ENCODE measurements at places on chromosomes 6 and 20.

- no peak for DNase-seq
Observed at GRCh38 chr20:3102575-3103368, 18.2 kb upstream of the AVP start.

- no peak for DNase-seq
Observed at GRCh38 chr6:68333442-68333841, 301.6 kb upstream of the ADGRB3 start.

DNA sequence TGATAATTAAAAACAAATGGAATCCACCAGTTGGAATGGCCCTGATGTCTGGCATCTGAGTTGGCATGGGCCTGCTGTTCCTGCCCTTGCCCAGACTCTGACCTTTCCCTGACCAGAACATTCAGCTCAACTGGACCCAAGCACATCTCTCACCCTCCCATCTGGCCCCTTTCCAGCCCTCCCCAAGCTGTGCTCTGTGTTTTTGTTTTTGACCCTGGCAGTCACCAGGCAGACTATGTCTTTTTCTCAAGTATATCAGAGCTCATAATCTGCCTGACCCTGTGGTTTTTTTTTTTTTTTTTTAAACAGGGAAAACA, 117.6 kb downstream of the TRDN start:
- no peak for DNase-seq

- no peak for DNase-seq
Observed at GRCh38 chr6:46719099-46719498, 16.1 kb downstream of the PLA2G7 start.

GRCh38 chr6:13288481-13288880, 39.9 kb downstream of the TBC1D7 start:
- no peak for DNase-seq

DNA sequence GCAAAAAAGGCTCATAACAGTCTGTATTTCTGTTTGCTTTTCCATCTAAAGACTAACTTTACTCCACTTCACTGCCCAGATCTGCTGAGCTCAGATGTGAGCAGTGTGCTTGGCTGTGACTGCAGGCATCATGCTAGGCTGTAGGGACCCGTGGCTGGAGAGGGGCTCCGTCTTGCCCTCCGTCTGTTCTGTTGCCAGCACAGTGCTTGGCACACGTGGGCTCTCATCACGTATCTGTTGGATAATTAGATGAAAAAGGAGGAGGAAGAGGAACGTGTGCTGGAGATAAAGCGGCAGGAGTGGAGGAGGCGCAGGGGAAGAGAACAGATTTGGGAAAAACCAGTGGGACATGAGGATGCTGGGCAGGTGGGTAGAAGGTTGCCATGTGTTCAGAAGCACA, 57.6 kb upstream of the IER3 start:
- DNase-seq: no peak

GRCh38 chr20:48683467-48684175, 144.2 kb downstream of the PREX1 start:
- DNase-seq: no peak

- DNase-seq: no peak
Observed at GRCh38 chr6:17269840-17270239, 11.3 kb upstream of the RBM24 start.

- DNase-seq: no peak
Observed at GRCh38 chr6:128400875-128401274, 119.5 kb downstream of the PTPRK start.

DNA sequence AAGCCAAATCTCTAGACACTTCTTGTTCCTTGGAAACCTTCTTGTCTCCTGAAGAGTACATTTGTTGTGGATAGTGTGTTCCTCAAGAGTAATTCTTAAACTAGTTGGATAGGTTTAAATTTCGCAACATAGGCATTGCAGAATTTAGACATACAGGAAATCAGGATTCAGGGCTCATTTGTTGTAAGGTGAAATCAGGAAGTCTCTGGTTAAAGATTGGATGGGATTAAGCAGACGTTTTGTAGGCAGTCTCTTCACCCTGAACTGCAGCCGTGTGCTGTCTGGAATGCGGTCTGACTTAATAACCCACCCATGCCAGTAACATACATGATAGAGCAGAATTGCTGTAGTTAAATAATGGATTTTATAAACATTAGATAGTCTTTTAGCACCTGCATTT, 21.7 kb downstream of the HIVEP1 start:
- no peak for DNase-seq

DNA sequence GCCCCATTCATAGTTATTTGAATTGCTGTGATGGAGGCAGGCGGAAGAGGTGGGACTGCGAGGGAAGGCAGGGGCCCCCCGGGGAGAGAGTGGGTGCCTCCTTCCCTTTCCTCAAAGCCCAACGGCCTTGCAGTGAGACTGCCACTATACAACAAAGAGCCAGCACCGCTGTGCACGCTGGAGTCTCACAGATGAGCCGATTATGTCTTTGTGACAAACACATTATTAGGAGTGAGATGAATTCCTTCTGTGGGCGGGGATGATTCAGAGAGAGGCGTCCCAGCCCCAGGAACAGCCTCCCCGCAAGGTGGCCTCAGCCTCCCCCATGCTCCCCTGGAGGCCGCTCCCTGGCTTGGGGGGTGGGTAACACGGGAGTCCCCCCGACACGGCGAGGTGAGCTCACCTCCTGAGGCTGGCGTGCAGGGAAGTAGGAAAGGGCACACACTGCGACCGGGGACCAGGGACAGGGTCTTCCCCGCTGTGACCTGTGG, 26.7 kb downstream of the NTSR1 start:
- no peak for DNase-seq

- DNase-seq: no peak
Observed at GRCh38 chr20:49880177-49880576, 35.2 kb downstream of the SPATA2 start.

- DNase-seq: no peak
Observed at GRCh38 chr6:77926198-77926751, 273.4 kb downstream of the MEI4 start.

DNA sequence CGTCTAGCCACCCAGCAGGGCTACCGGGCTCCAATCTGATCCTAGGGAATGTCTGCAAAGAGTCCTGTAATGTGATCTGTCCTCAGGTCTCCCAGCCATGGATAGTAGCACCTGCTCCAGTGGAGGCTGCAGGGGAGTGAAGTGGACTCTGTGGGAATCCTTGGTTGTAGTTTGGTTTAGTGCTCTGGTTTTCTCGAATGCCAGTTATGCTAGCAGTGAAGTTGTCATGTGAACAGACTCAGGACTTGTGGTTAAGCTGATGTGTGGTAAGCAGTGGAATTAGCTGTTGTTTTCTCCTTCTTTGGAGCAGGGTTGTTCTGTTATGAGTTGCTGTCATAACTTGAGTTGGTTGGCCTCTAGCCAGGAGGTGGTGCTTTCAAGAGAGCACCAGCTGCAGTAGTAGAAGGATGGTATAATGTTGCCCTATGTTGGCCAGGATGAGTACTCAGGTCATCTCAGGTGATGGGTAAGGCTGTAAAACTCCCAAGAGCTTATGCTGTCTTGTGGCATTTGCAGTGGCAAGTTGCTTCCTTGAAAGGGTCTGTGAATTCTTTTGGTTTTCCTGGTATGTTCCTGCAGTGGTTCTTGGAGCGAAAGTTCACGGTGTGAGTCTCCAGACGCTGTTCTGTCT, 390.2 kb downstream of the UTRN start:
- no peak for DNase-seq

DNA sequence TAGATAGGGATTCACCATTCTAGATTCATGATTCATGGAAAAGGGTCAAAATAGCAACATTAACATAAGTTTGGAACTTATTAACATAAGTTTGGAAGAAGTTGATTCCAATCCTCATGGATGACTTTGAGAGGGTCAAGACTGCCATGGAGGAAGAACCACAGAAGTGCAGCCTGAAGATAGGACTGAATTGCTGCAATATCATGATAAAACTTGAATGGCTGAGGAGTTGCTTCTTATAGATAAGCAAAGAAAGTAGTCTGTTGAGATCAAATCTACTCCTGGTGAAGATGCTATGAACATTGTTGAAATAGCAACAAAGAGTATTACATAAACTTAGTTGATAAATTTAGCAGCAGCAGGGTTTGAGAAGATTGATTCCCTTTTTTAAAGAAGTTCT, 62.2 kb downstream of the GMDS start:
- no peak for DNase-seq

DNA sequence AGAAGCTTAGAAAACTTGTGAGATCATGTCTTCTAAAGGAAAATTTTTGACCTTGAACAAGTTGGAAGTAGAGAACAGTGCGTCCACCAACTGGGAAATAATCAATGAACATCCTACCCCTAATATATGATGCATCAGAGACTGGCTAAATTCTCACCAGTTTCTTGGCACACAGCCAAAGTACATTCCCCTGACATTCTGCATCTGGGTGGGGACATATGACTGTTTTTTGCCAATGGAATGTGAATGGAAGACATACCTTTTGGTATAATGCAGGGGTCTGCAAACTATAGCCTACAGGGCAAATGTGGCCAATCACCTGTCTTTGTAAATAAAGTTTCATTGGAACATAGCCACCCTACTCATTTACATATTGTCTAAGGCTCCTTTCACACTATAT, 84.7 kb downstream of the HAO1 start:
- DNase-seq: no peak

DNA sequence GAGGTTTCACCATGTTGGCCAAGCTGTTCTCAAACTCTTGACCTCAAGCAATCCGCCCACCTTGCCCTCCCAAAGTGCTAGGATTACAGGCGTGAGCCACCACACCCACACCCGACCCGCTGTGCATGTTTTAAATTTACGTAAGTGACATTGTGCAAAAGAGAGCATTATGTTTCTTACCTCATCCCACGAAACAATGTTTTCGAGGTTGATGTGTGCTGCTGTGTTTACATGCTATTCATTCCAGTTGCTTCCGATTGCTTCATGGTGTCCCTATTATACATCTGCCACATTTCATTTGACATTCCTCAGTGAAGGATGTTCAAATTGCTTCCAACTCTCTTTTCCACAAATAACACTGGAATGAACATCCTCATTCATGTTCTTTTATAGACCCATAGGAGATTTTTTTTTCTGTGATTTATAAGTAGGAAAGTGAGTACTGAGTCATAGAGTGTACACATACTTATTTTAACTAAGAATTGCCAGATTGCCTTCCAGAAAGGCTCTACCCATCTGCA, 403.9 kb upstream of the JARID2 start:
- DNase-seq: no peak

GRCh38 chr6:148339766-148340165, 2.9 kb upstream of the SASH1 start:
- DNase-seq: no peak

DNA sequence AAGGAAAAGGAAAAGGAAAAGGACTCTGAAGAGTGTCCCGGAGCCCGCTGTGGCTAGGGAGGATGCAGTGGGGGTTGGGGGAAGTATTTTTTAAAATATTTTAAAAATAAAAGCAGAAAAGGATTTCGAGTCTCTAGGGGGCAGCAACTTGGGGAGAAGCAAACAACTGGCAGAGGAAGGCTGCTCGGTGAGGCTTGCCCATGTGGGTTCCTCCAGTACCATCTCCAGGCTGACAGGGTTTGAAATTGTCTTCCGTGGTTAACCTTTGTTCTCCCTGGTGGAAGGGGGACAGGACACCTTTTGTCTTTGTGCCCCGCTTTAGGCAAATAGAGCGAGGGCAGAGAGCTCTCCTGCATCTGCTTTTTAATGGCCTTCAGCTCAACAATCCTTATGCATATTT, 60.4 kb upstream of the SNX9 start:
- no peak for DNase-seq

DNA sequence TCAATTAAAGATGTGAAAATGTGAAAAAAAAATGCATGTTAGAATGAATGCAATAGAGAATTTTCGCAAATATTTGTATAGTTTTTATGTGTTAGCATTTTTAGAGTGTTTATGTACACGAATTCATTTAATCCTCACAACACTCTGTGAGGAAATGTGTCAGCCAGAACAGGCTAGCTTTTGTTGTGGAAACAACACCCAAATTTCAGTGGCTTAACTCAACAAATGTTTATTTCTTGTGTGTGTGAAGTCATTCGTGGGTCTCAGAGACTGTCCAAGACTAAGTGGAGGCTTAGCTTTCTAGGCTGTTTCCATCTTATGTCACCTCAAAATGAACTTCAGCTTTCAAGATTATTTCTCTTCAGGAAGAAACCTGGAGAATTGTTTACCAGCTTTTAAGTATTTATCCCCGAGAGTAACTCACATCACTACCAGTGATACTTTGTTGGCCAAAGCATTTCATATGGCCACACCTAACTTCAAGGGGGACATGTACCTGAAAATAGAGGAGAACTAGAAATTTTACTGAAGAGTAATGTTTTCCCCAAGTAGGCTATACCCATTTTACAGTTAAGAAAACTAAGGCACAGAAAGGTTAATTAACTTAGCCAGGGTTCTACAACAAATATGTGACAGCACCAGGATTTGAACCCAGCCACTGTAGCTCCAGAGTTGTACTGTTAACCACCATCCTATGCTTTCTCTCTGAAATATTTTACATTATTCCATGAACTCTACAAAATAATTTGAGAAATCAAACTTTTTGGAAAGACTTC, 306.1 kb downstream of the QKI start:
- DNase-seq: no peak

GRCh38 chr20:62370115-62370806, 3.1 kb upstream of the LAMA5 start:
- DNase-seq: no peak

GRCh38 chr6:30570740-30571074, 535 bp upstream of the ABCF1 start:
- DNase-seq: no peak

GRCh38 chr6:84123186-84123585, 89.6 kb downstream of the MRAP2 start:
- no peak for DNase-seq

GRCh38 chr6:70889270-70889669, 67.6 kb downstream of the B3GAT2 start:
- no peak for DNase-seq

GRCh38 chr6:140857739-140858380, 1274.9 kb upstream of the GJE1 start:
- DNase-seq: no peak

DNA sequence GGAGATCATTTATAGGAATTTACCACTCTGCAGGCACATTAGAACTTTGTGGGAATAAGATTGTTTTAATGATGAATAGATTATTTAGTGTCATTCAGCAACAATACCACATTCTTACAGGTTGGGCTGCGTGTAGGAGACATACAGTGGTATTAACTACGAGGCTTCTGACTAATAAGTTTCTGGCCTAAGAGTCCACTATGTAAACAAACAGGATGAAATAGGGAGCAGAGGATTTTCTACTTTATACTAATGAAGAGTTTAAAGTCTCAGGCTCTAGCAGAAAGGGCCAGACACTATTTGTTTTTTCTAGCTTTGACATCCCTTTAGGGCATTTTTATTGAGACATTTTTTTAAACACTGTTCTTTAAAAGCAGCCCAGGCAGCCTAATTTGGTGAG, 75.6 kb downstream of the SLC24A3 start:
- no peak for DNase-seq

DNA sequence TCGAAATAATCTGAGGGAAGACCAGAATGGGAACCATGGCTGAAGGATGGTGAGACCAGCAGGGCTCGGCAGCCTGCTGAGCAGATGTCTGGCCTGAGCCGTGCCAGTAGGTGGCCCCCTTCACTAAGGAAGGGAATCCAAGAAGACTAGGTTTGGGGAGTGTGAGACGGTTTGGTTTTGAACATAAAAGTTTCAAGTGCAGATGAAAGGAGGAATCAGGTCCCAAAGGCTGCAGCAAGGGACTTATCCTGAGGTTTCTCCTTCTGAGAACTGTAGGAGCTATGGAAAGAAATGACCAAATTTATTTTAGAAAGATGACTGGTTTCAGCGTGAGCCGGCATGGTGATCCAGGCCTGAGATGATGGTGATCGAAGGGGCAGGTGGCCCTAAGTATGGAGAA, 4.6 kb upstream of the OSER1 start:
- DNase-seq: no peak
